ENCODE measurements at places on chromosomes 3 and 15.

DNA sequence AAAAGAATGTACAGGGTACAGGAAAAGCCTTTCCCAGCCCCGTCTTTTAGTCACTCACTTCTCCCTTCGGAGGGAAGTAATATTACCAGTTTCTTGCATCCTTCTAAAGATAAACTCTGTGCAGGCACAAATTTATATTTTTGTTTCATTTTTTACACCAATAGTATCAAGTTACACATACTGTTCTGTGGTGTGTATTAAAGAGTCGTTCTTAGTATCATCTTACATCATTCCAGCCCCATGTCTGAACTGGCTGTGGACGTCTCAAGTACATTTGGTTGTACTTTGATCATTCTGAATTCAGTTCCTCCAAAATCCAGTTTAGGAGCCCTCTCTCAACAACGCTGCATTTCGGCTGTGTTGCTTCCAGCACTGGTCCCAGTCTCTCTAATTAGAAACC is 68.7 kb downstream of the LMLN start:
- peak; percentile 34 for DNase-seq

GRCh38 chr15:80518522-80518921 is 114.3 kb downstream of the ARNT2 start:
- no peak for DNase-seq

DNA sequence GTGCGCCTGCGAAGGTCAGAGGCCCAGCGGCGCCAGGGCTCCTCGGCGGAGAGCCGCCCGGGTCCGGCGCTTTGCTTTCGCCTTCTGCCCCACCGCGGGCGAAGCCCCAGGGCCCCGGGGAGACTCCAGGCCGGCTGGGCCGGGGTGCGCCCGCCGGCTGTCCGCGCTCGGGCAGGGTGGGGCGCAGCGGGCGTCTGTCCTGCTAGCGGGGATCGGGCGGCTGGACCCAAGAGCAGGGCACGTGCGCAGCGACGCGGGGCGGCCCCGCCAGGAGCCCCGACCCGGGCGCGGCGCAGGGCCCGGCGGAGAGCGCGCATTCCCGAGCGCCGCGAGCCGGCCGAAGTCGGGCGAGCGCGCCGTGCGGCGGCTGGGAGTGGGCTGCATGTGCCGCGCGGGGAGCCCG is 569 bp upstream of the ALDH1A3 start:
- DNase-seq, result no peak

DNA sequence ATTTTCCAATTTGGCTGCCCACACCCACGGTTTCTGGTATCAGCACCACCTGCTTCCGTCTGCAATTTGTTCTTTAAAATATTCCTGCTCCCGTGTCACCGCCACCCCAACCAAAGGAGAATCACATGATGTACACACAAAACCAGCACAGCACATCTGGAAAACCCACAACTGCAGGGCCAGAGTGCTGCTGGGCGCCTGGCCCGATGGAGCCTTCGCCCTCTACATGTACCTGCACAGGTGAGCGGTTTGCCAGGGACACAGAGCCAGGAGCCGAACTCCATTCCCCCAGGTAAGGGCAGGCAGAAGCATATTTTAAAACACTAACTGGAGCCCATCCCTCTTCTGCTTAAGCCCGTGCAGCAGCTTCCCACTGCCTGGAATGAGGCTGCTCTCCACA is 75.6 kb downstream of the ADAMTS17 start:
- DNase-seq, result no peak

DNA sequence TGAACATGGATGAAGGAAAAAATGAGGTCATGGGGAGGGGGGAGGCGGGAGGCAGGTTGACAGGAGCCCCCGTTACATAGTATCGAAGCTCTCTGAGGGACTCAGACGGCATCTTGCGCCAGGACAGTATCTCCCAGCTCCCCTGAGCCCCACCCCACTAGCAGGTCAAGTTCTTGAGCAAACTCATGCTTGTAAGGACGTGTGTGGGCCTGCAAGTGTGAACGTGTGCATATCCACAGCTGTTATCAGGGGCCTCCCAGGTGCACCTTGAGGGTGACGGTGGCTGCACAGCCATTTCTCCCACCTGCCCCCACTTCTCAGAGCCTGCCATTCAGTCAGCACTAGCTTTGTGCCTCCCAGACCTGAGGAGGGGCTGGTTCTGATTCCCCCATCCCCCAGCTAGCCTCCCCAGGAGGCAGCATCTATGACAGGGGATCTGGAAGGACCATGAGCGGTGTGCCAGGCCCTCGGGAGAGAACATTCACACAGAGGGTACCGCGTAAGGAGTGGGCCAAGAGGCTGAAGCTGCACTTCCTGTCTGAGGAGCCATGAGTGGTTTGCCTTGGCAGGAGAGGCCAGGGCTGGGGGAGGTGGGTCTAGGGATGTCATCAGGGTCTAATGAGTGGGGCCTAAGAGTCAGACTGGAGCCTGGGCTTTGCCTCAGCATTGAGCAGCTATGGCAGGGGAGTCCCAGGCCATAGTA is 2.9 kb downstream of the SEMA3F start:
- DNase-seq, result no peak

GRCh38 chr15:68186671-68187397 is 18.3 kb downstream of the CALML4 start:
- DNase-seq, result peak; percentile 46
